ENCODE measurements at places on chromosomes 3 and 15.

DNA sequence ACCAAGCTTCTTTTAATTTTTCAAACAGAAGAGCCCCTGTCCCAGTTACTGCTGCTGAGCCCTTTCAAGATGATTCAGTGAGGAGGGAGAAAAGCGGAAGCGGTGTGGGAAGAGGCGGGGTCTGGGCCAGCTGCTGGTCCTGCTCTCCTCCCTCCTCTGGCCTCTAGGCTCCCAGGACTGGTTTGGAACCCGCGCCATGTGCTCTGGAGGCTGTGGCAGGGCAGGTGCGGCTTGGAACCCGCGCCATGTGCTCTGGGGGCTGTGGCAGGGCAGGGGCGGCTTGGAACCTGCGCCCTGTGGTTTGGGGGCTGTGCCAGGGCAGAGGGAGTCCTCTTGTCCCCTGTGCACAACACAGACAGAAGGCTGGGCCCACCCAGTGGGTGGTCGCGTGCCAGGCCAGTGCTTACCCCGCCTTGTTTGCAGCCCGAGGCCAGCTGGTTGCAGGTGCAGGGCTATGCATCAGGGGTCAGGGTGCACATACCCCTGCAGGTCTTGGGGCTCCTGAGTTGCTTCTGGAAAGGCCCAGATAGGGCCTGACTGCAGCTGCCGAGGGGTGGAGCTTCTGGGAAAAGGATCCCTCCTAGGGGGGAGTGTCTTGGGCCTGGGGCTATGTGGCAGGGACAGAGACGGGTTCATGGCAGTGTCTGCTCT is 12.2 kb downstream of the ALG1L2 start:
- no peak for DNase-seq

DNA sequence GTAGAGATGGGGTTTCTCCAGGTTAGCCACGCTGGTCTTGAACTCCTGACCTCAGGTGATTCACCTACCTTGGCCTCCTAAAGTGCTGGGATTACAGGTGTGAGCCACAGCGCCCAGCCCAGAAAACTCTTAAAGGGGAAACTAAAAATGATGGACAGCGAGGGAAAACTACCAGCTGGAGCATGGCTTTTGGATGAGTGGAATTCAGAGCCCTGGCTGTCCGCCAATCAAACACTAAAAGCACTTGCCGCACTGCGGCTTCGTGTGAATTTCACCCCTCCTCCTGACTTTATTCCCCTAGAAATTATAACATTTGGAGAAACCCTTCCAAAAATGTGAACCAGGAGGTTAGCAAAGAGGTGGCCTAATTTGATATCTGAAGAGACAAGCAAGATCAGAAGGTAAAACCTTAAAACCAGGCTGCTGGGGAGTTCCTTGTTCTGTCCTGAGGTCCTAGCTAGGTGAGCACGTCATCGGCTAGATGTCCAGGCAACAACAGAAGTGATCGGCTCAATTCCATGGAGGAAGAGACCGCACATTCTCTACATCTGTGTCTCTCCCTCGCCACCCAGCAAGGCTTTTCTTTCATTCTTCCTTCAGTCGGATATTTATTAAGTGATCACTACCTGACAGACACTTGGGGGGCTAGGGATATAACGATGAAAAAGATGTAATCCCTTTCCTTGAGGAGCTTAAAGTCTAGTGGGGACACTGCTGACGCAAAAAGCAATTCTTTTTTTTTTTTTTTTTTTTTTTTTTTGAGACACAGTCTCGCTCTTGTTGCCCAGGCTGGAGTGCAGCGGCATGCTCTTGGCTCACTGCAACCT is 1.7 kb downstream of the TM4SF19 start:
- DNase-seq: no peak

DNA sequence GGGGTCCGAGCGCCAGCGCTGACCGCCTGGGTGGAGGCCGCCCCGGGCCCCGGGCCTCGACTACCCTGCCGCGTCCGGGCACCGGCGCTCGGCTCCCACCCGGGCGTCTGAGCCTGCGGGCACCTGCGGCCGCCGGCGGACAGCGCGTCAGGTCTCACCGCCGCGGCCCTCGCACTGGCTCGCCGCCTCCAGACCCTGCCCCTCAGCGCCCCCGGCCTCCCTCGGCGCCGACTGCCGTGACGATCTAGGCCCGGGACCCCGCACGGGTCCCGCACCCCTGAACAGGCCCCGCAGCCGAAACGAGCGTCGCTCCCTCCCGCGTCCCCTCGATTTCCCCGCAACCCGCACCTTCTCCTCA is 297 bp downstream of the PRC1 start:
- peak; percentile 39 for DNase-seq

DNA sequence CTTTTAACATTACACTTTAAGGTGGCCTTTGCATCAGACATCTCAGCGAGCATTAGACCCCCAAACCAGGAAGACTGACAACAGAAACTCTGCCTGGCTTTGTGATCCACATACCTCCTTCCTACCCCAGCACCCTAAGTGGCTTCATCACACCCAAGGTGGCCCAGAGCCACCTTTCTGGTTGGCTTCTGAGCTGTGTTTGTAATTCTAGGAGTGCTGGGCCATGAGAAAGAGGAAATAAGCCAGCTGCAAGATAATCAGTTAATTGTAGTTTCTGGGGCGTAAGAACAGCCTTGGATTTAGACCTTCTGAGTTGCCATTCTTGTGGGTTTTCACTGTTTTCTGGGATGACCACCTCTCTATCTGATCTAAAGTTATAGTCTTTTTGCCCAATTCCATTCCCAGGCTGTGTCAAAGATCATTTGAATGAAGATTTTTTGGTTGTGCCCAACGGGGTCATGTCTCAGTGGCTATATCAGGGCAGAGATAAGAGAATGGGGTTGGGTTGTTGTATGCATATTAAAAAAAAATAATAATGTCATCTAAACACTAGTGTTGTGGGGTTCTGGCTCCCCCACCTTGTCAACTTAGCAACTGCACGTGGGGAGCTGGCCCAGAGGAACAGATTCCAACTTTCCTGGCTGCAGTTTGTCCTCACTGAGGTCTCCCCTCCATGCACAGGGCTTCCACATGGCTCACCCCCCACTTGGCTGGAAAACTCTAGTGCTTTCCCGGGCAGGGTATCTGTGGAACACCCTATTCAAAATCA is 234.8 kb upstream of the WNT5A start:
- DNase-seq: peak; percentile 32

GRCh38 chr3:69738315-69738714 is 949 bp upstream of the MITF start:
- no peak for DNase-seq

GRCh38 chr3:49021813-49022687 is at the start of gene NDUFAF3:
NDUFAF3 (plus strand) TSS chr3:49022121; CDS start chr3:49022145, 24 bp downstream.
- DNase-seq: peak; percentile 85

DNA sequence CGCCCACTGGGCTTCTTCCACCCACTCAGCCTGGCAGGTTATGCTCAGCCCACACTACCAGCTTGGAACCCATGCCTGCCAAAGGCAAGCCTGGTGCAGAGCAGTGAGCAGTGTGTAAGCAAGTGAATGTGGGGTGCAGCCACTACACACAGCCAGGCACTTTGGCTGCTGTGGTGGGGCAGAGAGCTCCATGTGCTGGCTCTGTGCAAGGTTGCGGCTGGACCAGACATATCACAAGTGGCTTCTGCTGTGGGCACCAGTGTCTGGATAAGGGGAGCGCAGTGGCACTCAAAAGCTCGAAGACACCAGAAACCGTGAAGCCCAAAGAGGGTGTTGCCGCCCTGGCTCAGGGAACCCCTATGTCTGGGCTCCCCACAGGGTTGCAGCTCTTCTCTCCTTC is 563.7 kb downstream of the SI start:
- no peak for DNase-seq

GRCh38 chr15:77624868-77625267 is 7.8 kb downstream of the LINGO1 start:
- no peak for DNase-seq

- DNase-seq: no peak
Observed at GRCh38 chr15:67135494-67135893, 70.1 kb downstream of the SMAD3 start.

- peak; percentile 67 for DNase-seq
Observed at GRCh38 chr3:39101022-39101689, 6.3 kb downstream of the GORASP1 start.

All from HEK293T (cell line).